ENCODE measurements at places on chromosomes 12 and 14.

- DNase-seq = no peak
These were observed 98.9 kb downstream of the PCNX1 start for GRCh38 chr14:71006200-71006563.

DNA sequence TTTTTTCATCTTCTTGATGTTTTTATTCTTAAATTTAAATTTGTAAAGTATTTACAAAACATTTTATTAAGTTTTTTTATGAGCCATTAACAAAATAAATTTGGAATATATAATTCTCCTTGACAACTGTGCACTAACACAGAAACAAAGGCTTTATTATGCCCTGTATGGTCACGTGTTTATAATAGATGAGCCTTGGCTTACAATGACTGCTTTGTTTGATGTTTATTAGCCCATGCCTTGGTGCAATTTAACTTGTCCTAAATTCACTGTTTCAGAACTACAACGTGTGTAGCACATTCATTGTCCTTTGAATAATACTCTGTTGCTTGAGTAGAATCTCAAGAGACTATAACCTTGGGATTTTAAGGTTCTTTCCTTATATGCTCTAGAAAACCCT lies 59.8 kb downstream of the CNTN1 start:
- DNase-seq = no peak

DNA sequence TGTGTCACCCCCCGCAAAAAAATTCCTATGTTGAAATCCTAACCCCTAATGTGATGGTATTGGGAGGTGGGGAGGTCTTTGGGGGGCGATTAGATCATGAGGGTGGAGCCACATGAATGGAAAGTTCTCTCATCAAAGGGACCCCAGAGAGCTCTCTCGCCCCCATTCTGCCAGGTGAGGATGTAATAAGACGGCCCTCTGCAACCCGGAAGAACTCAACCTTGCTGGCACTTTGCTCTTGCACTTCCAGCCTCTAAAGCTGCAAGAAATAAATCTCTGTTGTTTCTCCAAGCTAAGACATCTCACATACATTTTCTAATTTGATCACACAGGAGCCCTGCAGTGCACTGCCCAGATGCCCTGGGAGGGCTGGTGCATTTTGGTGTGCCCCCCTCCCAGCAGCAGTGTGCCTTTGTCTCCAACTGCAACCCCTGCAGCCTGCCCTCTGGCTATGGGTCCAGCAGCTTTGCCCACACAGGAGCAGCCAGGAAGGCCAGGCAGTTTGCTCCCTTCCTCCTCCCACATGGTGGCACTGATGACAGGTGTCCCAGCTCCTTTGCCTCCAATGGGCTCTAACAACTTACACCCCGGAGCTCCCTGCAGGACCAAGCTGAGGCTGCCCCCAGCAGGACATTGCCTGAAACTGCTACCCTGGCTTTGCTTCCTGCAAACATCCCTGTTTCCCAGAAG lies 59.3 kb downstream of the C14orf132 start:
- peak; percentile 97 for DNase-seq

- no peak for DNase-seq
These were observed 173.5 kb downstream of the PAX9 start for GRCh38 chr14:36835128-36835527.

- no peak for DNase-seq
These were observed 60.7 kb upstream of the TBX3 start for GRCh38 chr12:114744691-114745090.

- no peak for DNase-seq
These were observed 397.4 kb downstream of the ADAMTS20 start for GRCh38 chr12:43154498-43155045.

GRCh38 chr12:111111681-111112080 lies 191.3 kb upstream of the MYL2 start:
- no peak for DNase-seq

GRCh38 chr14:41899416-41899815 lies 292.7 kb downstream of the LRFN5 start:
- peak; percentile 99 for DNase-seq

- DNase-seq = no peak
These were observed 486.2 kb downstream of the RAD51B start for GRCh38 chr14:68305738-68306137.

- DNase-seq = peak; percentile 67
These were observed 1730.7 kb upstream of the FLRT2 start for GRCh38 chr14:83799233-83799632.

DNA sequence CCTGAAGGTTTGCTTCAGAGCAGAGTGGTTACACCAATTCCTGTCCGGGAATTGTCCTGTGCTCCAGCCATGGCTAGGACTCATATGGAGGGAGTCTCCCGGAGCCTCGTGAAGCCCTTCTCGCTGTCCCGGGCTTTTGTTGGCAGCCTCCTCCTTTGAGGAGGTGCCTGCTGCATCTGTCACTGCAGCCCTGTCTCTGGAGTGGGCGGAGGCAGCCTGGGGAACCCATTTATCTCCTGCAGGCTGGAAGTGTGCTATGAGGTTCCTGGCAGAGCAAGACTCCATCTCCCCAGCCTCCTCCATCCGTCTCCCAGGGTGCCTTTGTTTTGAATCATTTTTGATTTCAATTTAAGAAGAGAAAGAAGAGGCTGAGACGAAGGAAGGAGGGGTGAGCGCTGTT lies 355.3 kb downstream of the GLT1D1 start:
- DNase-seq = no peak

GRCh38 chr12:69044887-69045286 lies 111.9 kb upstream of the CPM start:
- DNase-seq = no peak

DNA sequence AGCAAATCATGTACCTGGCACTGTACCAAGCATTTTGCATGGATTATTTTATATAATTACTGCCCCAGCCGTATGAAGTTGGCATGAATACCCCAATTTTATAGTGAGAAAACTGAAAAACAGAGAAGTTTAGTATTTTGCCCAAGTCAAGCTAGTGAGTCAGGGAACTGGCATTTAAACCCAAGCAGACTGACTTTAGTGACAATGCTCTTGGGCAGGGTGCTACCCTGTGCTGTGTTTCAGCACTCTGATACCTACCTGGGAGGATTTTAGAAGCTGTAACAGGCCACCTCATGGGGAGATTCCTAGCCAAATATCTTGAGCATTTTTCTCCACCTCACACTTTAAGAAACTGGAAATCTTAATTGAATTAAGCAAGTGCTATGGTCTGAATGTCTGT lies 98.1 kb upstream of the MAX start:
- DNase-seq = no peak

GRCh38 chr12:42498549-42499247 lies 90.8 kb downstream of the PRICKLE1 start:
- DNase-seq = no peak

- DNase-seq = no peak
These were observed 144.2 kb upstream of the C14orf180 start for GRCh38 chr14:104435147-104436046.

- no peak for DNase-seq
These were observed 163.3 kb upstream of the DIO3 start for GRCh38 chr14:101398011-101398410.

GRCh38 chr14:104103061-104103445 lies 17.6 kb downstream of the ASPG start:
- no peak for DNase-seq

- no peak for DNase-seq
These were observed 31.4 kb upstream of the RTRAF start for GRCh38 chr14:51957950-51958349.

DNA sequence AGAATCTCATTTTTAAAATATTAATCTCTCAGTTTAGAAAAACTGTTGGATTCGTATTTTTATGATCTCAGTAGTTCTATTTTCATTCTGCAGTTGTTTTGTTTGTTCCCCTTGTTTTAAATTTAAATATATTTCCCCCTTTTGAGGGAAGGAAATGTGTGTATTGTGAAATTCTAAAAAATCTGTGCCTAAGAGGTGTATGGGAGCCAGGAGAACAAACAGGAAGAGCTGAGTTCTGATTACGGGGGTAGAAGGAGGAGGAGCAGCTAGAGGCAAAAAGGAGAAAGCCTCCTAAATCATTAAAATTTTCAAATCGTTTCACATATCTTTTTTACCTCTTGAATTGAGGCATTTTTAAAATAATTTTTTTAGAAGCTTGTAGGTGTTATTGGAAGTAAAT lies 2.3 kb downstream of the RDH12 start:
- DNase-seq = no peak

DNA sequence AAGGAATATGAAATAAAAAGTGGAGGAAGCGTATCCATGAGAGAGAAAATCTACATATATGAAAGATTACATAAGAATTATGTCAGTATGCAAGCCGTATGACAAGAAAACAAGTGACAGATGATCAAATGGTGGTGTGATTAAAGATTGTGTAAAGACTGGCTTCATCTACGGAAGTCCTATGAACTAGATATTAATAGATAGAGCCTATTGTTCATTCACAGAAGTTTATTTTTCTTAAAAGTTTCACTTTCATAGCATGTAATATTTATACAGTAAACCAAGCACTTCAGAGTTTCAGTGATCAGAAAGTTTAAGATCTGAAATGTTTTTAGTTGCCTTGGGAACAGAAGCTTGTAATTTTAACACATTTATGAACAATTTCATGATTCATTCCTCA lies 84.5 kb downstream of the VRK1 start:
- no peak for DNase-seq

DNA sequence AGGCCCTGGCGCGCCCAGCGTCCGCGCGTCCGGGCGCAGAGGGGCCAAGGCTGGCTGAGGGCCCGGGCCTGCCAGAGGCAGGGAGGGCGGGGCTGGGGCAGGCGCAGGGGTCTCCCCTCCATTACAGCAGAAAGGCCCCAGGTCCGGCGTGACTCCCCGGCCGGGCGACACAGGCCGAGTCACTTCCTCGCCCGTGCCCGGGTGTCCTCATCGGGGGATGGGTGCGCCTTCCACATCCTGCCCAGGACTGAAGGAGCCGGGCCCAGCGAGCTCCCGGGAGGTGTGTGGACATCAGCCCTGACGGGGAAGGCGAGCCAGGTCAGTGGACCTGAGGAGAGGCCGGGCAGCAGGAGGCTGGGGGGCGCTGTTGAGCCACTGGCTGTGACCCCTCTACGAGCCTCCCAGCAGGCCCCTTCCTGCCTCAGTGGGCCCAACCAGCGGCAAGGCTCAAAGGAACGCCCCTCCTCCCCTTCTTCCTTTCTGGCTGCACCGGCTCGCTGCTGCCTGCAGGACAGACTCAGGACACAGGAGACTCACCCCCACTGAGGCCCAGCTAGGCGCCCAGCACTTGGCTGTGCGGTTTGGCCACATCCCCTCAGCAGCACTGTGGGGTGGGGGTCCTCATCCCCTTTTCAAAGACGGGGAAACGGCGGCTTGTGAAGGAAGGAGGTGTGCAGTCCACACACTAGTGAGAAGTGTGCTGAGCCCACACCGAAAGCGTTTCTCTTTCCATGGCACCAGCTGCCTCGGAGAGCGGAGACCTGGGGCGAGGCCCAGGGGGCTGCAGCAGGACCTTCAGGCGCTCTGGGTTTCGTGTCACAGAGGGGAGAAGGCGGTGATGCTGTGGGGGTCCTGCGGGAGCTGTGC lies 606 bp downstream of the TNFAIP2 start:
- no peak for DNase-seq

GRCh38 chr12:109524466-109525278 lies 47.2 kb downstream of the UBE3B start:
- no peak for DNase-seq

DNA sequence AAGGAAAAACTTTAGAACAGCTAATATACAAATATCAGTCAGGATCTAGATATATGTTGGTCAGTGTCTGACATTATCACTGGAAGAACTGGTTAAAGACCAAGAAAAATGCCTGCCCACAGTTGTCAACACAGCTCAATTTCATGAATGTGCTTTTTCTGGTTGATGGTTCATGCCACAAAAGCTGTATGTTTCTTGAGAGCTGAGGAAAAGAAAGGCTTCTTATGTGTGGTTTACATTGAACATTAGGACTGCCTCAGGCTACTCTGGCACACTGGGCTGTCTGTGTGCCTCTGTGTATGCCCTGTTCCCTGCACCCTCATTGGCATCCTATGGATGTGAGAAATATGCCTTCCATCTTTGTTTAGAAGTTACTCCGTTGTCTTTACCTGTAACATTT lies 218.8 kb upstream of the RGS6 start:
- DNase-seq = no peak

GRCh38 chr12:1527789-1528188 lies 66.6 kb downstream of the FBXL14 start:
- DNase-seq = no peak
